Stimulated activated CD4-positive, alpha-beta T cell treated with anti-CD3 and anti-CD28 coated beads, TNF-alpha, amount 100 ng/mL, for 4 hours (primary cell): ENCODE measurements at places on chromosomes 6 and 20.

- DNase-seq = no peak
These were observed 115.3 kb upstream of the MRPS10 start for GRCh38 chr6:42332916-42333315.

GRCh38 chr6:31750411-31751022 lies 10.7 kb downstream of the MSH5 start:
- DNase-seq = no peak

GRCh38 chr6:112037783-112038216 lies 16.1 kb upstream of the CCN6 start:
- DNase-seq = no peak

GRCh38 chr20:16020971-16021370 lies 552.3 kb downstream of the KIF16B start:
- DNase-seq = no peak

DNA sequence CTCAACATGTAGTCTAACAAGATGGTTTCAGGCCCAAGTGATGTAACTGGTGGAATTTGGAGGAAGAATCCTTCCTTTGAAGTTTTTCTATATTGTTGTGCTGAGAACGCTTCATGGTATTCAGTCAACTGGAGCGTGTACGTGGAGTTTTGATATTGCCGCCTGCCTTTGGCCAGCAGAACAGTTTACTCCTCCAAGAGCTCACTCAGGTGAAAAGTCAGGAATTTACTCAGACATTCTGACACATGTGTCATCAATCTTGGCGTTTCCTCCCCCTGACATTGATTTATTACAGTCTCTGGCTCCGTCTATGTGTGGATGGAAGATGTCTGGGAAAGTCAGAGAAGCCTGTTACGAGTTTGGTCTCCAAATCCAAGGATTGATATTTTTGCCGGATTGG lies 19.0 kb upstream of the TGM2 start:
- no peak for DNase-seq

- no peak for DNase-seq
These were observed 12.9 kb upstream of the TBC1D22B start for GRCh38 chr6:37244430-37245310.

DNA sequence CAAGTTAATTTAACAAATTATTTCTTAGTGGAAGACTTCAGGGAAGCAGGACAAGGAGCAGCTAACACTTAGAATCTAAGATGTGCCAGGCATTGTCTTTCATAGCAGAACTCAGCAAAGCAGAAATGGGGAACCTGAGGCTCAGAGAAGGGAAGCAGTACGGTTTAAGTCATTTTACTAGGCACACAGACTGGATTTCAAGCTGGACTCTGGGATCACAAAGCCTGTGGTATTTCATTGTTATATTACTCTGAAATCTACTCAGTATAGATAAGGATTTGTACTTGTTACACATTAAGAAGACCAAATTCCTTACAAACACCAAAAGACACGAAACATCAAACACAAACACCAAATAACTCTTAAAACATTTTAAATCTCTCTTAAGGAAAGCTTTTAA lies 199.6 kb downstream of the ISM1 start:
- no peak for DNase-seq

DNA sequence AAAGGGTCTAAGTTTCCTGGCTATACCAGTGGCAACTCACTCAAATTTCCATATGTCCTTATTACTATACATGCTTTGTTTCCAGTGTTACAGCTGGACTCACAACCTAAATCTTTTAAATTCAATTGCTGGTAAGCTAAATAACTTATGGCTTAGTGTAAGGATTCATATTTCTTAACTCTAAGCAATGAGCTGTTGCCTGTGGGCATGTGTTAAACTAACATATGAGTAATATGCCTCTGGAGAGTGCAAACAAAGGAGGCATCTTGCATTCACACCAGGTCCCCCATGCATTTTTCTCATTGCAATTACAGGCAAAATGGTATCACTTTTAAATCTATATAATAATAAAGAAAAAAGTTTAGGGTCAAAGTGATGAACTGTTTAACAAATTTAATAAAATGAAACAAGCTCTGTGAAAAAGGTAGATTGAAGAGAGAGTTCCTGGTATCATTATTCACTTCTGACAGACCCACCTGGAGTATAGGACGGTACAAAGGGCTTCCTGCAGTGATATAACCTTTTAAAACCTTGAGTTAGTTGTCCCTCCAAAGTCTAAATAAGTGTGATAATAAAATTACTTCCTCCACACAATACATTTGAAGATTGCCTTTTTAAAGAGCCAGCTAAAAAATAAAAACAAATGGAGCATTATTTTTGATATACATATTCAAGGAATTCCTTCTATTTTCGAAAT lies 57.6 kb upstream of the HMGCLL1 start:
- DNase-seq = no peak

GRCh38 chr20:1094751-1095150 lies 23.7 kb upstream of the PSMF1 start:
- DNase-seq = no peak

DNA sequence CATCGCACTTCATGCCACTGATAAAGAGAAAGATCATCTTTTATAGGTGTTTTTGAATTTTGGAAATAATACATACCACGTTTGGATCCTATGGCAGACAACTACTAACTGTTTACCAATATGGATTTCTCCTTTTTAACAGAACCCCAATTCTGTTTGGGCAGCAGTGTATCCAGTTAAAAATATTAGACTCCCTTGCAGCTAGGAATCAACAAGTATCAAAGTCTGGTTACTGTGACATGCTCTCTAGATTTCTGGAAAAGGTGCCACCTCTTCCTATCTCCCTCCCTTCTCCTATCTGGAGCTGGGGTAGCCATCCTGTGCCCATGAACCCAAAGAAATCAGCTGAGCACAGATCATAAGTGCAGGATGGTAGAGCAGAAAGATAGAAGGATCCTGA lies 54.1 kb upstream of the DTNBP1 start:
- no peak for DNase-seq

GRCh38 chr20:51547951-51548350 lies 5.4 kb upstream of the NFATC2 start:
- no peak for DNase-seq

DNA sequence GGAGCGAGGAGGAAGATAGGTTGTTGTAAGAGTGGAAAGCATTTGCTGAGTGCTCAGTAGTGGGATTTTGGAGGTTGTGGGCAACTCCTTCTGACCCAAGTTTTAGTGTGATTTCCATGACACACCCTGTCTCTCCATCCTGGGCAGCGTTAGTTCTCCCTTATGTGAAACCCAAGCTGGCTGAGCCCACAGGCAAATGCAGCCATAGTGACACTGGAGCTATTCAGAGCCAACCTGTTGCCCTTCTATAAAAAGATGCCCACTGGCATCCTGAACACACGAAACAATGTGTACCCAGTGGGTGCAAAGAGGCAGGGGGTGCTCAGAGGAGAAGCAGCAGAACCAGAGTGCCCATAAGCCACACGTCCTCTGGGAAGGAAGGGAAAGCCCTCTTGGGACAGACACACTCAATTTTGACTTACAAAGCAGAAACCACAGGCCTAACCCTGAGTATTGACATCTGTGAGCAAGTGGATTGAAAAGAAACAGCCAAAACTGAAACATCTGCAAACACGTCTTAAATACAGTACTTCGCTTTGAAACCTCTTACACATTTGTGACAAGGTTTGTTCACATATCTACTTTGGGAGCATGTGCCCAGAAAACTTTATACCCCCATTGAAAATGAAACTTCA lies 54.6 kb downstream of the BPIFB1 start:
- no peak for DNase-seq

GRCh38 chr6:82955841-82956240 lies 109.8 kb downstream of the UBE3D start:
- no peak for DNase-seq

DNA sequence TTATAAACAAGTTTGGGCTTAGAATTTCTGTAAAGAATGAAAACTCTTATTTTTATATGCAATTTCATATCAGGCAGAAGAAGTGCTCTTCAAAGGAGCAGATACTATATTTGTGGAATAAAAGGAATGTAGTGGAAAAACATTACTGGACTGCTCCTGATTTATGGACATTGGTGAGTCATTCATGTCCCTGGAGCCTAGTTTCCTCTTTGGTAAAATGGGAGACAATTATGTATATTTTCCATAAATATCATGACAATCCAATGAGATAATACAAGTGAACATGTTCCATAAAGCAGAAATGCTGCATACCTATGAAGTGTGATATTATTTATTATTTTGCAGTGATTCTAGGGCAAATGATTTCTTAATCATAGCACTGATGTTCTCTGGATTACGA lies 445.8 kb upstream of the CITED2 start:
- no peak for DNase-seq

DNA sequence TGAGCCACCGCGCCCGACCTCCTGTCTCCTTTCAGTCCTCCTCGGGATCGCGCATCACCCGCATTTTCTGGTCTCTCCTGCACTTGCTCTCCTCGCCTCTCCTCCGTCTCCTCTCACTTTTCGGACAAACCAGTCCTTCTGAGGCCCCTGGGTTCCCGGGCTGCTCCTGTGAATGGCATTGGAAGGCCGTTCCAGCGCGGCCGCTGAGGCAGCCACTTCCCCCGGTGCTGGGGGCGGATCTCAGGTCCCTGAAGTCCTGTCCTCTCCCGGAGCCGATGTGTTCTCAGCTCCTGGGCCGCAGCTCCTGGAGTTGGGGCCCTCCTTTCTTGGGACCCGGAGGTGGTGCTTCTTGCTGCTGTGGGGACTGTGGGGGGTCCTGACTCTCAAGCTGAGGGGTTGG lies 803 bp downstream of the MICB start:
- no peak for DNase-seq

GRCh38 chr6:42696526-42697267 lies 25.7 kb downstream of the PRPH2 start:
- no peak for DNase-seq

DNA sequence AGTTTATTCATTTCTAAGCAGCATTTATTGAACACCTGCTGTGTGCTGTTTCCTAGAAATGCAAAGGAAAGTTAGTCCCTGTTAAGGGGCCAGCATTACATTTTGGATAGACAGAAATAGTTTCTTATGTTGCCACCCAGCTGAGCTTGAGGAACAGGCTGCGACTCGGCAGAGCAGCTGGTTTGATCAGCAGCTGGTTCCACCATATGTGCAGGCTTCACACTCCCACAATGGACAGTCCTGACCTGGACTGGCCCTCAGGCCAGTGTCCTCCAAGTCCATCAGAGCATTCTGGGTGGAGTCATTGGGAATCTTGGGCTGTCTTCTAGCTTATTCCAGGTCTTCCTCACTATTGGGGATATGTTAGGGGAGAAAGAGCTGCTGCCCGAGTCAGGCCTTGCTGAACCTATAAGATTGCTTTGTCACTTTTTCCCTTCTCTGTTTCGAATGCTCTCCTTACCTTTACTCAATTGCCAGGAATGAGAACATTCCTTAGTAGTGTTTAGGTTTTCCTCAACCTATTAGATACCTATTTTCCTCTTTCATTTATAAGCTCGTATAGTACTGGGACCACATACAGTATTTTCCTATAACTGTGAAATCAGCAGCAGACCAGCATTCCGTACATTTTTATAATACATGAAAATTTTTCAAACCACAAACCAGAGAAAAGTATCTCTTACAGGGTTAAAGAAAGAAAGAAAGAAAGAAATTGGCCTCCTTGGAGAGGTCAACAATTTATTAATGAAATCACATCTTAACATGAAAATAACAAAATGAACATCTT lies 203.0 kb downstream of the FARS2 start:
- DNase-seq = no peak

- DNase-seq = no peak
These were observed 44.0 kb downstream of the RIN2 start for GRCh38 chr20:19802099-19802491.

DNA sequence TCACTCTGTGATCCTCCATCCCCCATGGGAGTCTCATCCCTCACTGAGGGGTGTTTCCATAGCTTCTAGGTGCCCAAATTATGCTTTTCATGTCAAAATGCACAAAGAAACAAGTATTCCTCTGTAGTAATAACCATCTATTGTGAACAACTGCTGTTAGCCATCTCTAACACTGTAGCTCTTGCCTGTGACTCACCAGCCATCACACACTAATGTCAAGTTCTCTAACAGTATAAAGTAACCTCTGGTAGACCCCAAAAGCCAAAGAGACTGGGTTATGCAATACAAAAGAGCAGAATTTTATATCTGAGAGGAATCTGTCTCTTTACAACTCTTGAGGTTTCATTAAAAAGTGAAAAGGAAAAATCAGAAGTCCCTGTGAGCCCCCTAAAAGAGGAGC lies 25.4 kb upstream of the IYD start:
- DNase-seq = no peak

GRCh38 chr20:10902576-10903282 lies 228.9 kb upstream of the JAG1 start:
- DNase-seq = no peak

GRCh38 chr6:28896505-28897368 lies 27.0 kb downstream of the TRIM27 start:
- no peak for DNase-seq

DNA sequence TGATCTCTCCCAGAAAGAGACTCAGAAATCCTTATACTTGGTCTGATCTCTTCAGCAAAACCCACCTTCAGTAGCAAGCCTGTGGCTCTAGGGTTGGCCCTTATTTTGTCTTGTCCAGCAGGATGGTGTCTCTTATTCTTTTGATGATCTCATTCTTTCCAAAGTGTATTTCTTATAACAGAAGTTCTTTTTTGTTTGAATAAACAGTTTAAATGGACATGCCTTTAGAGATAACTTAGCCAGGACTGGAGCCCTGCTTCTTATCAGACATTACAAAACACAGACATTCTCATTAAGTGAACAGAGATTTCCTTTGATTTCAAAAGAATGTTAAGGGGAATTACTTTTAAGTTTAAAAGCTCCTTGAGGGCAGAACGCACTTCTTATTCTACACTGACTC lies 31.7 kb downstream of the KCNS1 start:
- DNase-seq = no peak

- DNase-seq = no peak
These were observed 41.3 kb downstream of the TTI1 start for GRCh38 chr20:37991908-37992307.

DNA sequence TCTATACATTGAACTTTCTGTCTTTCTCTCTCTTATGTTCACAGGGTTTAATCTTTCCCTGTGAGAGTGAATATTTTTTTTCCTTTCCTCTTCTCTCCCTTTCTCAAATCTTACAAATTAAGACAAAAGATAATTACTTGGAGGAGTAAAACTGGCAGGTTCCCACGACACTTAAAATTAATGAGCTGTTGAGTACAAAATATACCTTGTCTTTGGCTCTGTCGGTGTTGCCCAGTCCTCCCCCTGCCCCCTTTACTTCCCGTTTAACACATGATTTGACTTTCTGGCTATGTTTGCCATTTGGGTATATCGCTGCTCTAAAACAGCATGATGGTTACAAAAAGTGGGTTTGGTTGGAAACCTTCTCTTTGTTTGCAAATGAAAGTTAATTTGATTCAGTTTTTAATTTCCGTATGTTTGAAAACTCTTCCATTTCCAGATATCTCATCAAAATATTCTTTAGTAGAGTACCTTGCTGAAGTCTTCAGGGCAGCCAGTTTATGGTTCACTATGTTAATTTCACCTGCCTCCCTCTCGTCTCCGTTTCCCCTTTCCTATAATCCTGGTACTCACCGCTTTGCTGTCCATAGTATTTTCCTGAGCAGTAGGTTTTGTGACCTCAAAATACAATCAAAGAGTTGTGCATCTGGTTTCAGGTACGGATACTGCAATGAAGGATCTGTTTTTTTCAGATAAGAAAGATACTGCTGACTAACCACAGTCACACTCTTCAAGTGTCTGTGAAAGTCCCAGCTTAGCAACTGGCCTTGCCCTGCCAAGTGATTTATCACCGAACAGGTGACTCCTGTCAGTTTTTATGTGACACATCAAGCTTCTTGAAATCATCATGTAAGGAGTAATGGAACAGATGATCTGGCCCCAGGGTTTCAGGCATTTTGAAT lies 181.2 kb downstream of the DTNBP1 start:
- no peak for DNase-seq
